Mesothelial cell of epicardium (in vitro differentiated cells): ENCODE measurements at places on chromosomes 2 and 18.

GRCh38 chr2:26843041-26843440 lies 4.9 kb upstream of the DPYSL5 start:
- no peak for DNase-seq

- DNase-seq: no peak
Observed at GRCh38 chr2:178863856-178864620, 56.8 kb upstream of the TTN start.

DNA sequence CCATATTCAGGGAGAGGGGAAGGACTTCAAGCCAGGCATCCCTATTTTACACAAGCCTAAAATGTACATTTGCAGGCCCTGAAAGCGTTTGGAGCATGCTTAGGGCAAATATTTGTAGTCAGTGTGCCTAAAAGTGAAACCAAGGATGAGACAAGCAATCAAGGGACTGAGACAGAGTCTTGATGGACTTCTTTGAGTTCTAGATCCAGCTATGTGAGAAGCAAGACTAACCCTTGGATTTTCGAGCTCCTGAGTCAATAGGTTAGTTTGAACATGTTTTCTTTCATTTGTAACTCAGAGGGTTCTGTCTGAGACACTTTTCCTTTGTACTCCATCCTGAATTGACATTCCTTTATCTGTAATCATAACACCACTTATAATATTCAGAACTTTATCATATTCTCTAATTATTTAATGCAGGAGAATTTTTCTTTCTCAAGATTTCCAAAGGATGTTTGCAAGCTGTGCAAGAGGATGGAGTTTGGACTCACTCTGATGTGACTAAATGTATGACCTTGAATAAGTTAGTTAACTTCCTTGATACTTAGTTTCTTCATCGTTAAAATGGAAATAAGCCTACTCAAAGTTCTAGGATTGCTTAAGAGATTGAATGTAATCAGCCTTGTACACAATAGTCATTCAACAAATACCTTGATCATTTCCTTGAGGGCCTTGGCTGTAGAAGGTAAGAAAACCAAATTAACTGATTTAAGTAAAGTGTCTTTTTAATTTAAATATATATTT lies 1237.8 kb upstream of the ZEB2 start:
- no peak for DNase-seq

- DNase-seq: no peak
Observed at GRCh38 chr2:191051825-191052778, 38.1 kb upstream of the STAT1 start.

GRCh38 chr2:128286011-128286721 lies 32.5 kb downstream of the HS6ST1 start:
- DNase-seq: no peak
